Activated gamma-delta T cell treated with Interleukin-2 at 50 U/mL for 16 hours (primary cell): ENCODE measurements at places on chromosomes 16 and 17.

- no peak for DNase-seq
Observed at GRCh38 chr17:76695059-76695831, 15.5 kb downstream of the MXRA7 start.

- DNase-seq: no peak
Observed at GRCh38 chr17:82327289-82327688, 6.3 kb downstream of the SECTM1 start.

GRCh38 chr16:22721511-22722100 is 92.4 kb upstream of the HS3ST2 start:
- DNase-seq: no peak

DNA sequence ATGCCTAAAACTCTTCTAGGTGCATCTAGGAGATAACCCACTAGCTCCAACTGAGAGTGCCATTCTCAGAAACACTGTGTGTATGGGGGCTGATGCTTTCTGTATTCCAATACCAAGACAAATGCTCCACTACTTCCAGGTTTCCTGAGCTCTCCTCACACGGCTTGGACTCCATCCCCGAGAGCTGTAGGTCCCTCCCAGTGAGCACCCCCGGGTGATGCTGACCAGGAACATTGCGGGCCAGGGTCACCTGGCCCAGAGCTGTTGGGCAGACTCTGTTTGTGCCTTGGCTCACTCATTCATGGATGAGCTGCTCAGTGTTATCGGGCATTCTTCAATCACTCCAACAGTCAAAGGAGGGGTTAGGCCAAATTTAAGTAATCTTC is 7.0 kb downstream of the CUEDC1 start:
- DNase-seq: no peak

GRCh38 chr17:10197721-10198508 is 491 bp downstream of the GAS7 start:
- peak; percentile 12 for DNase-seq

GRCh38 chr16:67021321-67021720 is 7.6 kb upstream of the CBFB start:
- DNase-seq: no peak

DNA sequence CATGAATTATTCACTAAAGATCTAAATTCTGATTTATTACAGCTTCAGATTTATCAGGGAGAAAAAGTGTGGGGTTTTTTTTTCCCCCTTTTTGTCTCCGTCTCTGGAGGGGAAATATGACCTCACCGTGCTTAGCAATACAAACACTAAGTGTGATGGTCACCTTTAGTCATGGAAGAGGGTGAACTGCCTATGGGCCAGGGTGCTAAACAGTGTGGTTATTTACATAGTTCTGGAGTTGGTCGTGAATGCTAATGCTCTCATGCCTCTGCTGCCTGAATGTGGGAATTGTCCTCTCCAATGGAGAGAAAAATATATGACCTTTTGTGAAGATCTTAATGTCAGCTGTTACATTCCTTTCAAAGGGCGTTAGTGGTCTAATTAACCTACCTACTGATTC is 44.8 kb upstream of the MSI2 start:
- no peak for DNase-seq

- no peak for DNase-seq
Observed at GRCh38 chr17:81867170-81867990, 3.8 kb downstream of the ARHGDIA start.

DNA sequence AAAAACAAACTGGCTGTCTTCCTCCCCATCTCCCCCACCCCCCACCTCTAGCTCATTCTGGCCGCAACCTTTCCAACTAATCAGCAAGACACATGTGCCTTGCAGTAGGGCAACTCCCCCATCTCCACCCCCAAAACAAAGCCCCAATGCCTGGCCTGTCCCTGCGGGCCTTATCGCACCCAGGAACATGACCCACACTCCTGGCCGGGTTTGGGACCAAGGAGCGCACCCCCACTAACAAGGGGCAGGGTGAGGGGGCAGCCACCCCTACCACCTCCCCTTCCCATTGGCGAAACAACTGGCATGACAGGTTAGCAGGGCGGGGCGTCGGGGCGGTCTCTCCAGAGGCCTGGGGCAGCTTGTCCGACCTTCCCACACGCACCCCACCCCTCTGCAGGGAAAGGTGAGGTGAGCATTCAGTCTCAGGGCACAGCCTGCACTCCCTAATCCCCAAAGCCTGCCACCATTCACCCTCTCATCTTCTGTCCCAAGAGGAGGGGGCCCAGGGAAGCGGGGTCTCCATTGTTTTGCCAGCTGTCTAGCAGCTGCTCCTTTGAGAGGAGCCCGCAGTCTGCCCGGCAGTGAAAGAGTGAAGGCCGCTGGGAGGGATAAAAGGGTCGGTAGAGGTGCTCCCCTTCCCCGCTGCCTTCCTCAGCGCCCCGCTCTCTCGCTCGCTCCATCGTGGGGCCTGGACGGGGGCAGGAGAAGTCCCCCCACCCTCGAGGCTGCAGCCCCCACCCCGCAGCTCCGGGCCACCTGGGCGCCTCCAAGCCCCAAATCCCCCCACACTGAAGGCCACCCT is 765 bp downstream of the MYO18A start:
- peak; percentile 5 for DNase-seq

DNA sequence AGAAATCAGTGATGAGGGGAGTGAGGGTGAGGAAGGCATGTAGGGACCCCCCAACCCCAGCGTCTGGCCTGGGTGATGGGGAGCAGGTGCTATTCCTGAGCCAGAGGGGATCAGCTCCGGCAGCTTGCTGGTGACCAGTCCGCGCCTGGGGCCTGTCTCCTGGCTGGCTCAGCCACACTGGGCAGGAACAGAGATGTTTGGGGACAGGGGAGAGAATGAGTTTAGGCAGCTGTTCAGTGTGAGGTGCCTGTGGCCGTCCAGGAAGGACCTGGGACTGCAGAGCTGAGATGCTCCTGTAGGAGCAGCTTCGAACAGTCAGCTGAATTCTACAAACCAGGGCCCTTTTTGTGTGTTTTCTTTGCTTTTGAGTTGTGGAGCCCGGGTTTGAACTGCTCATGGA is 23.2 kb upstream of the SPNS2 start:
- no peak for DNase-seq

- DNase-seq: no peak
Observed at GRCh38 chr17:602436-602835, 112.2 kb downstream of the VPS53 start.
